ENCODE measurements at places on chromosomes 3 and 15. TPM values are rescaled to one million over a fixed set of nuclear protein-coding genes. Genes with fewer than 3 reads are reported as not detected.

SERPINI2 gene
- total RNA-seq, result 2.8 TPM

CCR9 gene
- total RNA-seq, result 4.4 TPM

UROC1 gene
- total RNA-seq, result not detected

INSYN1 gene
- 3.3 TPM for total RNA-seq

C3orf49 gene
- total RNA-seq, result not detected

COL6A5 gene
- total RNA-seq, result not detected

GRCh38 chr15:96300836-96301235 lies 29.7 kb upstream of the NR2F2 start:
- no peak for DNase-seq

- no peak for DNase-seq
Measured at GRCh38 chr3:185114756-185115155, 38.1 kb downstream of the C3orf70 start.

- no peak for DNase-seq
Measured at GRCh38 chr15:34594361-34594760, 10.9 kb upstream of the GOLGA8B start.

DNA sequence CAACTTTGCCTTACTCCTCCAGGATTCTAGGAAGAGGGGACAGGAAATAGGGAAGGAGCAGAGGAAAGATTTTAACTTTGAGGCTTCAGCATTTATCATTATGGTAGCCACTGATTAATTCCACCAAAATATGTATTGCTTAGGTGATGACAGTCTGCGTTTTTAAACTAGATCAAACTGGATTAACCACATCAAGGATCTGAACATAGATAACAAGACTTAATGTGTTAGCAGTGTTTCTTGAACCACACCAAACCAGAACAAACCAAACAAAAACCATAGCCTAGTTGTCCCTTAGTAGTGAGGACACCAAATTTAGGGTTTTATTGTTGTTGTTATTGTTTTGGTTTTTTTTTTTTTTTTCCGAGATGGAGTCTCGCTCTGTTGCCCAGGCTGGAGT lies 113.5 kb upstream of the LMOD3 start:
- DNase-seq, result no peak

GRCh38 chr15:43406189-43406588 lies 35.3 kb downstream of the TUBGCP4 start:
- DNase-seq, result no peak

All from Peyer's patch (tissue), 4 donors.